HS-27A (cell line): ENCODE measurements at places on chromosomes 7 and 10.

- DNase-seq: no peak
These were observed 76.0 kb upstream of the RET start for GRCh38 chr10:43000651-43001426.

- DNase-seq: no peak
These were observed 36.9 kb downstream of the CHST15 start for GRCh38 chr10:124056337-124056980.

GRCh38 chr7:25857376-25858067, 294.5 kb upstream of the NFE2L3 start:
- DNase-seq: no peak

DNA sequence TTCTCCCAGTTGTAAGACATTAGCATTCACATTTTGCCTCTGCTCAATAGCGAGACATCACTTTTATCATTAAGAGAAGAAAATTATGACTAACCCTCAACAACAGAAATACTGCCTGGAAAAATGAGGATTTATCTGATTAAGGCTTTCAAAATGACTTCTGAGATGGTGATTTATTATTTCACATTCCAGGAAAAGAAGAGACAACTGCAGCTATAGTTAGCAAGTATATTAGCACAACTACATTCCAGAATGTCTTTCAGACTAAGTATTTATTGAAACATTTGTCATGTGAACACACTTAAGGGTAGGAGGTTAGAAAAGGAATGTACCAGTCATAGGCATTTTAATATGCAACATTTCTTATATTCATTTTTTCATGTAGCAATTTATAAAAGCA, 162.0 kb downstream of the IQUB start:
- no peak for DNase-seq

GRCh38 chr10:125369382-125370326, 209.3 kb upstream of the CTBP2 start:
- no peak for DNase-seq
